ENCODE measurements at places on chromosomes 1 and 21. TPM values are rescaled to one million over a fixed set of nuclear protein-coding genes. Genes with fewer than 3 reads are reported as not detected.

AKR7A3 gene
- total RNA-seq = 0.67 TPM

GRCh38 chr1:212618466-212619210 is 10.1 kb downstream of the ATF3 start:
- no peak for ATAC-seq

DNA sequence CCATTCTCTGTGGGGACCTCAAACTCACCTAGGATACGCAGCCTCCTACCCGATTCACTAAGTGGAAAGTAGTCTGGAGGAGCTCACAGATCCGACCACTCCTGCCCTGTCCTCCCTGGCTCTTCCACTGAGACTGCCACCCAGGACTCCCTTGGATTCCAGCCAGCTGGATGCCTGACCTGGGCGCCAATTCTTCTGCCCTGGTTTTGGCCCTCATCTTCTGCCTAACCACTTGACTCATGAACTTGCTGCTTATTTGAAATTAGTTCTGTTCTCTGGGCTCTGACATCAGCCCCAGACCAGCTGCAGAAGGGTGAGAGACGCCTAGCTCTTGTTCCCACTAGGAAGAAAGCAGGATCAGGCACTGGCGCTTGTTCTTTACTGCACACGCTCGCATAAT is 48.9 kb downstream of the SLC35D1 start:
- no peak for ATAC-seq

- peak; percentile 86 for ATAC-seq
These were observed 40.7 kb upstream of the BCAR3 start for GRCh38 chr1:93722081-93723031.

GRCh38 chr1:168236836-168237611 is 11.2 kb downstream of the SFT2D2 start:
- no peak for ATAC-seq

All from motor neuron (in vitro differentiated cells).